ENCODE measurements at places on chromosomes 3 and 15.

GRCh38 chr3:142651711-142652110 lies 55.5 kb downstream of the PLS1 start:
- DNase-seq = no peak

- DNase-seq = no peak
Measured at GRCh38 chr3:191372122-191372521, 41.8 kb upstream of the UTS2B start.

DNA sequence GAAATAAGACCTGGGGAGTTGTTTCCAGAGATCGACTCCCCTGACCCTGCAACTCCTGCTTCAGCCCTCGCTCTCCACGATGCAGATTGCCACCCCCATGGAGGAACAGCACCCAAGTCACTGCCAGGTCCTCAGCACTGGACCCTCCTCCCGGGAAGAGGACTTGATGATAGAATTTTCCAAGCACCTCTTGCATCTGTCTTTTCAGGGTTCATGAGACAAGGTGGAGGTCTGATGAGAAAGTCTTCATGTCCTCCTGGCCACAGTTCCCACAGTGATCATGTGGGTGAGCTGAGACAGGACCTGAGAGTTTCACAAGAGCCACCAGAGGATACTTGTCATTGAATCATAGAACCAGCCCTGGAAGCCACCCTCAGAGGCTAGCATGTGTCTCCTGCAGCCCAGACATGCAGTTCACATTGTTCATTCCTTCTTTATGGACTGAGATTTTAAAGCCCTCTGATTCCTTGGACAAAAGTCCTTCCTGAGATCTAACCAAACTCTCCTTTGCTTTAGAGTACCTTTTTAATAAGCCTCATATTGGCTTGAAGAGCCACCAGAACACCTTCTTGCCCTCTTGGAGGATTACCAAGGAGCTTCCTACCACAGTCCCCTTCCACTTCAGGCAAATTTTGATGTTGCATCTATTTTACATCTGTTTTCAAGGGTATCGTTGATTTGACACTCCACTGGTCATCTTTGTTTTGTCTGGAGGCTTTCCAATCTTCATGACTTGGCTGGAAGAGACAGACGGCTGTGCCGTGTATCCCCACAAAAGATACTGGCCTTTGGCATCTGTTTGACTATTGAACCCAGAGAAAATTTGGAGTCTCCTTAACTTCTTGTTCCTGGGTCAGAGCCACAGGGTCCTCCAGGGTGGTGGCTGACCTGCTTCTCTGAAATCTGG lies 224.8 kb upstream of the BHLHE40 start:
- DNase-seq = no peak

- no peak for DNase-seq
Measured at GRCh38 chr15:33494306-33494705, 183.5 kb downstream of the RYR3 start.

- no peak for DNase-seq
Measured at GRCh38 chr3:14570089-14570488, 29.9 kb upstream of the GRIP2 start.

- no peak for DNase-seq
Measured at GRCh38 chr3:157274644-157275137, 114.7 kb upstream of the CCNL1 start.

DNA sequence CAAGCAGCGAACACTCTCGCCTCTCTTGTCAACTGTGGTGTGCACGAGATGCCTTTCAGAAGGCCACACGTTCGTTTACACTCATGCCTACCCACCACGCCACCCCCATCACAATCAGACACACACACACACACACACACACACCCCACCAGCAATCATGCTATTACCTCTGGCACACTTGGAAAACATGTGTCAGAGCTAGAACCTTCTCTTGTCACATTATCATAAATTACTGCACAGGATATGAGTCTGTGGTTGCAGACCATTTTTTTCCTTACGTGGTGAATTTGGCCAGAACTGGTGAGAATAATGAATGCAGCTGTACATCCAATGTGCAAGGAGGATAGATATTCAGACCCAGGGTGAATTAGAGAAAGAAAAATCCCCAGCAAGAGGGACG lies 52.4 kb downstream of the TRIM69 start:
- no peak for DNase-seq

DNA sequence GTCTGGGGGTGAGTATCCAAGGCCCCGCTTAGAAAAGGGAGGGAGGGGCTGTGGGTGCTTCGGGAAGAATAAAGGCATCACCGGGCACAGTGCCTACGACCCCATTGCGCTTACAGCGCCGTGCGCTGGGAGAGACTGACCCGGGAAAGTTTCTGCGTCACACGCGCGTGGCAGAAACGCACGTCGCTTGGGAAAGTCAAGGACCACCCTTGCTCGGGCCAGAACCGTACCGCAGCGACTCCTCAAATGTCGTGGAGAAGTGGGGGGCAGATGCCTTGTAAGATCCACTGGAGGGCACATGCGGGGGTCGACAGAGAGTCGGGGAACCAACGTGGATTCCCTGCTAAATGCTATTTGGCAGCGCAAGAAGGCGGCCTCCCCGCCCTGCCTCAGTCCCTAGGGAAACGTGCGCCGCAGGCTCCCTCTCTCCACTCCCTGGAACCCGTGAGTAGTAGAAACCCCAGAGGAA lies 2.4 kb downstream of the ADAMTS9 start:
- no peak for DNase-seq

DNA sequence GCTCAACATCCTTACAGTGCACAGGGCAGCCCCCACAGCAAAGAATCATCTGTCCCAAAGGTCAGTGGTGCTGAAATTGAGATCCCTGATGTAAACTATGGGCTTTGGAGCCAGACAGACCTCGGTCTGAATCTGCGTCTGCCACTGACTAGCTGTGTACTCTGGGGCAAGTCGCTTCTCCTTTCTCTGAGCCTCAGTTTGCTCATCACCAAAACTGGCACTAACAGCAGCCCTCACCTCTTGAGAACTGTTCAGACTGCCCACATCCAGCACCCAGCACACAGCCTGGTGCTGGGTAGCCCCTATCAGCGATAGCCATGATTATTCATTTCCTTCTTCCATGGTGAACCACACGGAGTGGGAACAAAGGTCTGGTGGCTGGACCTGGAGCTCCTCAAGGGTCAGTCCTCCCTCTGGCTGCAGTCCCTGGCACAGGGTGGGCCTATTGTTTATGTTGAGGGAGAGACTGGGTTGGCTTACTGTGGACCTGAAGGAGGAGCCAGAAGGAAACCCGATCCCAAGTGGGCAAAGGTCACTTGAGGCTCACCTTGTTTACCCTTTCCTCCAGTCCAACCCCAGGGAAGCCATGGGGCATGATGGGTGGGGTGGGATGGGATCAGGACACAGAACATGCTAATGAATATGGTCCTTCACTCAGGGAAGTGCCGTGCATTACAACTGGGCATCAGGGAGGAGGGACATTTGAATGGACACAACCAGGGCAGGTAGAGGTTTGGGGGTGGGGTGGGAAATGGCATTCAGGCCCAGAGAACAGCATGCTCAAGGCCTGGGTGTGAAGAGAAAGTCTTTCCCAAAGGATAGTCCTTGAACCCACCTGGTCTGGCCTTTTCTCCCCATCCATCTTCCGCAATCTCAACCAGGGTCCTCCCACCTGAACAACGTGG lies 1.6 kb upstream of the PRKCD start:
- no peak for DNase-seq
